ENCODE measurements at places on chromosomes 5 and 9.

- no peak for DNase-seq
Measured at GRCh38 chr9:123821619-123822018, 108.3 kb downstream of the DENND1A start.

DNA sequence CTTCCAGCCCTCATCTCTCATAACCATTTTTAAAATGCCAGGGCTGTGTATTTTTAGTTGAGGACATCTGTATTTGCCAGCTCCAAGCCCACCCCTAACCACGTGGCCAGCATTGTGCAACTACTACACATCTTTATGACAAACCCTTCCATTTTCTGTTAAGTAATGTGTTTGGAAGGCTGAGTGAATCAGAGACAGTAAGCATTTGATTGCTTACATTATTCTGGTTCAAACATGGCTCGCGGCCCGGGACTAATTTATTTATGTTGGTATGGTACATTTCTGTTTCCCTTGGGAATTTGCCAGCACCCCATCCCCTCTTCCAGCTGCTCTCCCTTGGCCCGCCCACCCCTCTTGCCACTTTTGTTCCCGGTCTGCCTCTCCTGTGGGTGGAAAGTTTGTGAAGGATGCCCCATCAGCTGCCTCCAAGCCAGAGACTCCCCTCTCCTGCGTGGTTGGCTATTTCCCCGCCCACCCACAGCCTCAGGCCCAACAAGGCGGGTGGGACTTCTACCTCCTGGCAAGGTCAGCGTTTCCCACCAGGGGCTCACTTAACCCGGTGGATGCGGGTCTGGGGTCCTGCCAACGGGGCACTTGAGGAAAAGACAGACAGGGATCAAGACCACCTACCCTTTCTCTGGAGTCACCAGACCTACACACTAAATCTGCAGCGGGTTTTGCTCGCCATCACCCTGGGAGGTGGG is 162.2 kb downstream of the HSD17B3 start:
- DNase-seq, result no peak

- no peak for DNase-seq
Measured at GRCh38 chr5:11905206-11905605, 960 bp upstream of the CTNND2 start.

DNA sequence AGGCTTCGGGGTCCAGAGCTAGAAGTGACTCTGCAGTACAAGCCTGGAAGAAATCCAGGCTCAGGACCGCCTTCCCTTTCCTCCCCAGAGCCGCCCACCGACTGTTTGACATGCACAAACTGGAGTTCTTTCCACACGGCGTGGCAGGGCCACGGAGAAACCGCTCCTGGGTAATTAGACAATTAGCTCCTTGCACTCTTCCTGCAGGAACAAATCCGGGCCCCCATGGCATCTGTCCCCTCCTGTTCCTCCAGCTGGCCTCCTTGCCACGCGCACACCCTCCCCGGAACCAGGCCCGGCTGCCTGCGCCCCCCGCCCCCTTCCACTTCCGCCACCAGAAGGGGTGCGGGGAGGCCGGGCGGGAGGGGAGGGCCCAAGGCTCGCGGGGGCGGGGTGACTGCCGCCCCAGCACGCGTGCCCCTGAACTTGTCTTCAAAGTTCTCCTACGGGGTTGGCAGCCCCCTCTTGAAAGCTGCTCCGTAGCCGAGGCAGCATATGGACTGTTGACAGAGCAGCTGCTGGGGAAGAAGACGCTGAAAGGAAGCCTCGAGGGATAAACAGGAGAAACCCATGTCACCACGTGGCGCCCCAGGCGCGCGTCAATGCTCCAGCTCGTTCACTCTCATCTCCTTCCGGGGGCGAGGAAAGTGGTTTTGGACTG is 74.3 kb downstream of the SEC61B start:
- no peak for DNase-seq

DNA sequence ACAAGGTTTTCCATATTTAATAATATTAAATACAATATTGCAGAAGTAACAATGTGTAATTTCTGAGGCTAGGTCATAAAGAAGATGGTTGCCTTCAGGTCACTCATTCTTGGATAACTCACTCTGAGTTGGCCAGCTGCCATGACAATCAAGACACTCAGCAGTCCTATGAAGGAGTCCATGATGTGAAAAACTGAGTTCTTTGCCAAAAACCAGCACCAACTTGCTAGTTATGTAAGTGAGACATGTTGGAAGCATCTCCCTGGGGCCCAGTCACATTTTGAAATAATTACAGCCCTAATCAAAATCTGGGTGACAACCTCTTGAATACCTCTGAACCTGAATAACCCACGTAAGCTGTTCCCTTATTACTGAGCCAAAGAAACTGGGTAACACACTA is 453.2 kb downstream of the CDH18 start:
- DNase-seq, result no peak

DNA sequence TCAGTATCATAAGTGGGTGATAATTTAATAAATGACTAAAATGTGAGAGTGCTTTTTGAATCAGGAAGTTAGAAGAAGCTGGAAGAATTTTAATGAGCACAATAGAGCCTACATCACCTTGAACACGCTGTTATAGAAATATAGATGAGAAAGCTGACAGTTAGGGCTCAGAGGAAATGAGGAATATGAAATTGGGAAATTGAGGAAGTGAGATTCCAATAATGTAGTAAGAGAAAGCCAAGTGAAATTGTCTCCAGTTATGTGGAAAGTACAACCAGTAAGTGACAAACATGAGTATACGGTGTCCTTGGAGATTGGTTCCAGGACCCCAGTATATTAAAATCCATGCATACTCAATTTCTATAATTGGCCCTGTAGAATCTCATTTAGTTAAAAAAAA is 235.9 kb upstream of the FAM174A start:
- no peak for DNase-seq

GRCh38 chr5:65913519-65913918 is 12.9 kb upstream of the ERBIN start:
- no peak for DNase-seq

GRCh38 chr5:39570403-39571027 is 145.7 kb upstream of the DAB2 start:
- DNase-seq, result no peak

- no peak for DNase-seq
Measured at GRCh38 chr5:6730807-6731206, 17.6 kb downstream of the TENT4A start.

GRCh38 chr5:5270958-5271785 is 131.0 kb downstream of the ADAMTS16 start:
- peak; percentile 42 for DNase-seq

DNA sequence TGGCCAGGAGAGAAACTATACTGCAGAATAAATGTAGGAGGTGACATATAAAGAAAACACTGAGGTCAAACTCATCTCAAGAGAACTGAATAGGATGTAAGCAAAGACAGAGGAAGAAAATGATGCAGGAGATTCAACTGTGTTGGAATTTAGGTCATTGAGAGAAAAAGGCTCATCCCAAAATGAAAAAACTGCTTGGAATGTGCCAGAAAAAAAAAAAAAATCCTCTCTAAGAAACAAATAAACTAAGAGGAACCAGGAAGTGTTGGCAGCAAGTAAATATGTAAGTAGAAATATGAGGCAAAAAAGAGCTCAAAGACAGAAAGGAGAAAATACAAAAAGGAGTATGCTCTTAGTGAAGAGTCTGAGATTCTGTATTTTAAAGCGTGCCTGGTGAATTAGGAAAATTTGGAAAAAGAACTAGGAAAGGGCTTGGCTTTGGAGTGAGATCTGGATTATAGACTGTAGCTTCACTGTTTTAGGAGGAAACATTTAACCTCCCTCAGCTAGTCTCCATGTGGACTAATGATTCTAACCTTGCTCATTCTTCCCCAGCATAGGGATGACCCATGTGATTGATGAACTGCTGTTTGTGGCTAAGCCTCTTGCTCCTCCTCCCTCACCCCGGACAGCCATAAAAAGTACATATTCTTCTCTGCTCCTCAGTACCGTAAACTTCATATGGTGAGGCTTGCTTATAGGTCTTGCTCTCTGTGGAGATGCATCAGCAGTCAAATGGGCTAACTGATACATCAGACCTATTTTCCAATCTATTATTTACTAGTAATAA is 185.6 kb upstream of the POU5F2 start:
- DNase-seq, result no peak

DNA sequence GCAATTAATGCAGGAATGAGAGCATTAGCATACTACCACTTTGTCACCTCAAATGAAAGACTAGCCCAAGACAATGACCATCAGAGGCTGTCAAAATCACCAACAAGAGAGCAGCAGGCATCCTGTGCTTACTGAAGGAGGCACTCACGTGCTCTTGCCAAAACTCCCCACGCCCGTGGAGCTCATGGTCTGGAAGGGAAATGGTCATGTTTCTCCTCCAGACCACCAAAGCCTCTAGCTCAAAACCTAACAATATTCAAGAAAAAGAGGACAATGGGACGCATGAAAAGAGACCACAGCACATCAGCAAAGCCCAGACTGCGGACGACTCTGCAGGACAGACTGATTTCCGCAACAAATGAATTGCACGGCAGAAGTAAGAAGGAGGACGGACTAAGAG is 12.8 kb downstream of the AKNA start:
- no peak for DNase-seq

GRCh38 chr9:33051144-33051543 is 25.3 kb downstream of the SMU1 start:
- DNase-seq, result no peak

DNA sequence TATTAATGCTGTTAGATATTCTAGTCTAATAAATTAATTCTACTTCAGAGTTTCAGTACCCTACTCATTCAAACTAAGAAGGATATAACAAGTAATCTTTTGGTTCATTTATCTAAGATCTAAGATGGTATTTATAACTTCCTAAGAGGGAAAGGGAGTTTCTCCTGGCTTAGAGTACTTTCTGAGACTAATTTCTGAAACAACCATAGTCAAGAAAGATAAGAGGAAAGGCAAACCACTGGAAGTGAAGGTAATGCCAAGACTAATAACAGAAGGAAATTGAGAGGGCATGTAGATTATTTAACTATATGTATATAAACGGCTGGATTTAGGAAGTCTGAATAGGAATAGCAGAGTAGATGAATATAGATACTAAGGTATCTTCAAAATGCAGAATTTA is 112.4 kb upstream of the ACOT12 start:
- DNase-seq, result no peak

- DNase-seq, result no peak
Measured at GRCh38 chr5:67770431-67771025, 445.0 kb upstream of the PIK3R1 start.

DNA sequence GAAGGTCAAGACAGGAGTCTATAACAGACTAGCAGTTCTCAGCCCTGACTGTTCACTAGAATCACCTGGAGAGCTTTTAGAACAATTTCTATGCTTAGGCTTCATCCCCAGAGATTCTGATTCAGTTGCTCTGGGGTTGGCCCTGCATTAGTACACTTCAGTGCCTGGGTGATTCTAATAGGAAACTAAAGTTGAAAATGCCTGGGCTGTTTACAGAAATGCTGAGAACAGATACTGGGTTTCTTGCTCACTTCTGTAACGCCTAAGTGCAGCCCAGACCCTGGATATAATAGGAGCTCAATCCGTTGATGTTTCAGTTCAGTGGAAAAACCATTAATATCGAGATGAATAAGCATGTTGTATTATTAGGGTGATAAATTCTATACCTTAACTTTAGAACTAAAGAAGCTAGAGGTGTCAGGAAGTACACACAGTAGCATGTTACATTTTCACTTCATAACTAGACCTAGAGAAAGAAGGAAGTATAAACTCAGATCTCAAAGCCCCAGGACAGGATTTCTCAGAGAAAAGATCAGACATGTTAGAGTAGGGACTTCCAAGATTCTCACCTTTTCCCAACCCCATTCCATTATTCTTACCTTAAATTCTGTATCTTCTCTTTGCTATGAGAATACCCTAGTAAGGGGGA is 20.4 kb downstream of the HAVCR2 start:
- DNase-seq, result no peak

- DNase-seq, result no peak
Measured at GRCh38 chr5:82610686-82611085, 332.5 kb upstream of the RPS23 start.

- DNase-seq, result no peak
Measured at GRCh38 chr9:135887021-135887507, 20.3 kb downstream of the CAMSAP1 start.

- DNase-seq, result no peak
Measured at GRCh38 chr5:172680921-172681320, 39.9 kb downstream of the NEURL1B start.

DNA sequence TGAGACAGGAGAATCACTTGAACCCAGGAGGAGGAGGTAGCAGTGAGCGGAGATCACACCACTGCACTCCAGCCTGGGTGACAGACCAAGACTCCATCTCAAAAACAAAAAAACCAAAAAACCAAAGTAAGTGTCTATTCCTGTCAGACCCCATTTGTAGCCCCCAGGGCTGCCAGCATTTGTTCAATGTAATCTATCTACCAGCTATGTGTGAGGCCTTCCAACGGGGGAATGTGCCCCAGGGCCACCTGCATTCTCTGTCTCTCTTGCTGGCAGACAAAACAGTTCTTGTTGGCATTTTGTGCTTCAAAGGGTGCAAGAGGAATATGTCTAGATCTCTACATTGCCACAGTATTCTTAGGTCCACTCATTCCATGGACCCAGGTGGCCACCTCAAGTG is 34.1 kb downstream of the CD14 start:
- no peak for DNase-seq

DNA sequence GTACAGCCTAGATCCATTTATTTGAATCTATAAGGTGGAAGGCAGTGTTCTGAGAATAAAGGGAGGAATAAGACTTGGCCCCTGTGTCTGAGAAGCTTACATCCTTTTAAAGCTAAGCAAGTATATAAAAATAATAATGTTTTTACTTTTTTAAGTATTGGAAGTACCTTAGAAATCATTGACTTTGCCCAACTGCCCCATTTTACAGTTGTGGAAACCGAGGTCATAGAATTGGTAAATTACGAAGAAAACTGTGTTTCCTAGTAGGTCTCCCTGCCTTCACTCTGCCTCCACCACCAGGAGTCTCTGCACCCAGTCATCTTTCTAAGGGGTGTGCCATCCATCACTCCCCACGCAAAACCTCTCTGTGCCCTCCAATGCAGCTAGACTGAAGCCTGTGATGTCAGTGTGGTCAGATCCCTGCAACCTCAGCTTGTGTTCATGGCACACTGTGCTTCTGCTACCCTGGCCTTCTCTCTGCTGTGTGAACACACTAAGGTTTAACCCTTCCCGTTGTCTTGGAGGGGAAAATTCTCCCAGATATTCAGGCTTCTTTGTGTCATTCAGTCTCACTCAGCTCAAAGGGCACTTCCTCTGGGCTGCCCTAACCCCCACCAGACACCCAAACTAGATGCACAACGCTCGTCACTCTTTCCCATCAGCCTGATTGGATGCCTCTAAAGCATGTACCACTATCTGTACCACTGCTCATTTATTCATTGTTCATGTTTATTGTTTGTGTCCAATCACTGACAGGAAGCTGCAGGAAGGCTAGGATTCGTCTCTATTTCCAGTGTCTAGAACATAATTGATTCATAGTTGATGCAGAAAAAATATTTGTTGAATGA is 18.2 kb downstream of the ADRB2 start:
- DNase-seq, result no peak

GRCh38 chr5:57938174-57938557 is 455.6 kb upstream of the ACTBL2 start:
- DNase-seq, result no peak

DNA sequence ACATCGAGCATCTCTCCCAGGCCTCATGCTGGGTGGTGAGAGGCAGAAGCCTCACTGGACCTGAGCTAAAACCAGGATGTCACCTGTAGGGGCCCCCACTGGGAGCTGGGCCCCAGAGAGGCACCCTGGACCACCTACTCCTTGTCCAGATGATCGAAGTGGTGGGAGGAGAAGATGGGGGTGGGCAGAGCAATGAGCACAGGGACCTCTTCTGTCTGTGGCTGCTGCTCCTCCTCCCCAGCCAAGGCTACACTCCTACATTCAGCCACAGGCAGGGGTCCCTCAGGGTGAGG is 227.5 kb downstream of the CACNA1B start:
- DNase-seq, result no peak
